ENCODE measurements at places on chromosomes 6 and 20. TPM values are rescaled to one million over a fixed set of nuclear protein-coding genes. Genes with fewer than 3 reads are reported as not detected.

SMOC2 gene
- 5.9 TPM for total RNA-seq

RSPH9 gene
- total RNA-seq: 0.31 TPM

PXDC1 gene
- total RNA-seq: 5.3 TPM

GNMT gene
- total RNA-seq: 1.7 TPM

DNA sequence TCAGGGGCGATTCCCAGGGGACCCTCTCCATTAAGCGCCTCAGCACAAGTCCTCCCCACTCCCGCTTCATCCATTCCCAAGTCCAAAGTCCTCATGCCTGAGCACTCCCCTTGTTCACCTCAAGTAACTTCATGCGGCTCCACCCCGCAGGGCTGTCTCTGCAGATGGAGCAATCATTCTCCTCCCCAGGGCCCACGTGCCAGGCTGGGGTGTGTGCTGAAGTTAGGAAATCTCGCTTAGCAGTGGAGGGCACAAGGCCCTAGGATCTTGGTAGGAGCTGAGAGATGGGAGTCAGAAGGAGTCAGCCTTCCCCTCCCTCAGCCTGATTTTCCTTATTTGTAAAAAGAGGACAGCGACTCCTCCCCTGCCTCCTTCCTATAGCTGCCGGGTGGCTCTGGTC lies 3.5 kb downstream of the TGM3 start:
- H3K27ac ChIP-seq: no peak overlapping the region
- H3K27me3 ChIP-seq: peaks cover 10% of the 10 kb centered on the region
- H3K4me1 ChIP-seq: peaks cover 19% of the 10 kb centered on the region
- no peak for DNase-seq
- no peak overlapping the region for H3K4me3 ChIP-seq

GRCh38 chr6:88321306-88321705 lies 155.2 kb upstream of the CNR1 start:
- no peaks in the 10 kb centered on the region for H3K36me3 ChIP-seq
- DNase-seq: no peak
- H3K4me3 ChIP-seq: no peak overlapping the region
- H3K27ac ChIP-seq: no peak overlapping the region
- H3K4me1 ChIP-seq: peaks cover 7% of the 10 kb centered on the region

DNA sequence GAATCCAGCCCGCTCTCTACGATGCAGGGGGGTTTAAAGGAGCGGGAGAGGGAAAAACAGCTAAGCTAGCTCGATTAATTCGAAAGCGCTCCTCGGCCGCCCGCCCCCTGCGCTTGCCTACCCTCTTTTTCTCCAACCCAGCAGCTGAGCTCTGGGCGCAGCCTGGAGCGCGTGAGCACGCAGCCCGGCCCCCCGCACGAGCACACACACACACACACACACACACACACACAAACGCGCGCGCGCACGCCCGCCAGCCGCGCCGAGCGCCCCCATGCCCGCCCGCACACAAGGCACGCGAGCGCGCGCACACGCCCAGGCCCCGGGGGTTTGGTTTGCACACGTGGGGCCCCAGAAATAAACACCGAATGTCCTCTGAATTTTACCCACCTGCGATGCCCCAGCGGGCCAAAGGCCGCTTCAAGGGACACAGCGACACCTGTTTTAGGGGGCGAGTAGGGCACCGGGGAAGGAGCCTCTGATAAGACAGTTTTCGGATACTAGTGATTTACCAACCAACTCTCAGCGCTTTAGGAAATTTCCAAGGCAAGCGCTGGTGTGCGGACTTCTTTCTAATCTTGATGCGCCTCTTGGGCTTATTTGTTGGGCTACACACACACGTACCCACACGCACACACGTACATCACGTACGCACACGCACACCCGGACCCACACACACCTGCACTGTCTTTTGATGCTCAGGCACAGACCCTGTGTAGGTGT lies 802 bp upstream of the NRN1 start:
- H3K27ac ChIP-seq: peak overlapping the region; percentile 52
- H3K4me3 ChIP-seq: peak overlapping the region; percentile 71
- H3K4me1 ChIP-seq: peaks cover 9% of the 10 kb centered on the region
- H3K27me3 ChIP-seq: peaks cover 87% of the 10 kb centered on the region
- H3K36me3 ChIP-seq: no peaks in the 10 kb centered on the region

- H3K27me3 ChIP-seq: no peaks in the 10 kb centered on the region
- DNase-seq: peak; percentile 30
- peak overlapping the region; percentile 67 for H3K4me3 ChIP-seq
- H3K27ac ChIP-seq: peak overlapping the region; percentile 98
- peaks cover 42% of the 10 kb centered on the region for H3K4me1 ChIP-seq
Measured at GRCh38 chr6:150720774-150721233, 121.1 kb downstream of the PLEKHG1 start.

DNA sequence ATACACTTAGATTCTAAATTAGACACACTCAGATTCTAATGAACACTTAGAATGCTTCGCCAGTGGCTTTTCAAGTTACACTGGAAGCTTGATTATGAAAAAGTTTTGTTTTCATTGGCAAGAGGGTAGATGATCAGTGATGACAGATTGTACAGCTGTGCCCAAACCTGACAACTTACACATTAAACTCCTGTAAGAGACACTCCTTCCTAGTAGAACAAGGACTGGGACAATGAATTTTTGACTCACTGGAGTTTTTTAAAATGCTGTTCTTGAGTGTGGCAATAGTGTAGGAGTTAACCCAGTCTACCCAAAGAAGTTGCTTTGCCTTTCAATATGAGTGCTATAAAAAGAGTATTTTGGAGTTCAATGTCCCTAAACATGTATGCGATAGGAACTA lies 140.8 kb downstream of the SLC16A10 start:
- H3K27ac ChIP-seq: no peak overlapping the region
- DNase-seq: no peak
- no peaks in the 10 kb centered on the region for H3K36me3 ChIP-seq
- H3K27me3 ChIP-seq: no peaks in the 10 kb centered on the region
- no peaks in the 10 kb centered on the region for H3K4me1 ChIP-seq

- no peak overlapping the region for H3K27ac ChIP-seq
- no peaks in the 10 kb centered on the region for H3K36me3 ChIP-seq
- no peak for DNase-seq
- H3K27me3 ChIP-seq: no peaks in the 10 kb centered on the region
- no peak overlapping the region for H3K4me3 ChIP-seq
Measured at GRCh38 chr6:90098001-90098531, 198.6 kb downstream of the BACH2 start.

- H3K36me3 ChIP-seq: no peaks in the 10 kb centered on the region
- H3K4me3 ChIP-seq: no peak overlapping the region
- DNase-seq: no peak
- peaks cover 5% of the 10 kb centered on the region for H3K4me1 ChIP-seq
- no peak overlapping the region for H3K27ac ChIP-seq
Measured at GRCh38 chr6:151482290-151482689, 11.5 kb upstream of the CCDC170 start.

GRCh38 chr20:29079769-29080690 lies 2177.4 kb upstream of the DEFB115 start:
- no peak overlapping the region for H3K27ac ChIP-seq
- DNase-seq: no peak
- no peak overlapping the region for H3K4me3 ChIP-seq
- H3K4me1 ChIP-seq: no peaks in the 10 kb centered on the region

GRCh38 chr20:24160563-24161281 lies 172.1 kb upstream of the GGTLC1 start:
- peaks cover 7% of the 10 kb centered on the region for H3K27me3 ChIP-seq
- no peaks in the 10 kb centered on the region for H3K36me3 ChIP-seq
- peak; percentile 37 for DNase-seq
- peaks cover 3% of the 10 kb centered on the region for H3K4me1 ChIP-seq
- H3K27ac ChIP-seq: no peak overlapping the region

DNA sequence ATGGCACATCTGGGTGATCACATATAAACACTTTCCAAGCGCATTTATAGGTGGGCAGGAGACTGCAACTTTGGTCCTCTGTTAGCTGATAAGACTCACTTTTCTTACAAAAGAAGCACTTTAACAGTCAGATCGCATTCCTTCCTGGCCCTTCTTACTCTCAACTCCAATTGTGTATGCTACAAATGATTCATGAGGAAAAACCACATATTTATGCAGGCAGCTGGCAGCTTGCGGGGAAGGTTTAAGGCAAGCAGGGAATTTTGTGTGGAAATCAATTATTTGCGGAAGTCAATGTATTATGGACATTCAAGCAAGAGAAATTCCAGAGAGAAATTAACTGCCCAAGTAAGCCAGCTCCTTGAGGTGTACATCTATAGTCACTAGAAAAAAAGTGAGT lies 194.0 kb downstream of the PKHD1 start:
- H3K27me3 ChIP-seq: no peaks in the 10 kb centered on the region
- peaks cover 3% of the 10 kb centered on the region for H3K4me1 ChIP-seq
- no peak overlapping the region for H3K4me3 ChIP-seq
- no peaks in the 10 kb centered on the region for H3K36me3 ChIP-seq
- no peak overlapping the region for H3K27ac ChIP-seq
- DNase-seq: no peak

DNA sequence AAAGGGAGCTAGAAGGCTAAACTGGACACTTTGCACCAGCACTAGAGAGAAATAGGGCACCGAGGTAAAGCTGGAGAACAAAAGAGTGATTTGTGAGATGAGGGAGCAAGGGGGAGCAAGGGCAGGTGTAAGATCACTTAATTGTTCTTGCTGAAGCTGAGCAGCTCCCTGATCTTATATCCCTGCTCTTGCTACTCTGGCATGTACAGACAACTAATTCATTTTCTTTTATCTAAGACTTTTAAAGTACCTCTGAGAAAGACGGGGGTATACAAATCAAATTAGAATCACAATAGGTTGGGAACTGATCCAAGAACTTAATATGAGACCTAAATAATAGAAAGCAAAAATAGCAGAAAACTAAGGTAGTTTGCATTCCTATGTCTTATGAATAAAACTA lies 381.7 kb upstream of the POU3F2 start:
- no peaks in the 10 kb centered on the region for H3K27me3 ChIP-seq
- peaks cover 2% of the 10 kb centered on the region for H3K4me1 ChIP-seq
- no peak overlapping the region for H3K4me3 ChIP-seq
- H3K36me3 ChIP-seq: no peaks in the 10 kb centered on the region
- H3K27ac ChIP-seq: no peak overlapping the region

GRCh38 chr6:115583290-115583689 lies 477.4 kb downstream of the FRK start:
- no peaks in the 10 kb centered on the region for H3K27me3 ChIP-seq
- no peak for DNase-seq
- H3K4me1 ChIP-seq: no peaks in the 10 kb centered on the region
- no peak overlapping the region for H3K27ac ChIP-seq

Measured in progenitor cell of endocrine pancreas (in vitro differentiated cells).